ENCODE measurements at places on chromosomes 6 and 20.

DNA sequence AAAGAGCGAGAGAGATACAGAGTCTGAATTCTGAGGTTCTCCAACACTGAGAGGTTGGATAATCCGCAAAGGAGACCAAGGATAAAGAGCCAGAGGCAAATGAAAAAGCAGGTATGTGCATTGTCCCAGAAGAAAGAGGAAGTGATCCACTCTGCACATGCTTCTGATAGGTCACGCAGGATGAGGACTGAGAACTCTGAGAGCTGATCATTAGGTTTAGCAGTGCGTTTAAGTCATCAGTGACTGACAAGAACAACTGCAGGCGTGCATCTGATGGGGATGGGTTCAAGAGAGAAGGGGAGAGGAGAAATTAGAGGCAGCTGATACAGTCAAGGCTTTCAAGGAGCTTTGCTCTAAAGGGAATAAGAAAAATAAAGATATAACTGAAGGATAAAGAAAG is 301.2 kb upstream of the SGK1 start:
- DNase-seq = no peak

DNA sequence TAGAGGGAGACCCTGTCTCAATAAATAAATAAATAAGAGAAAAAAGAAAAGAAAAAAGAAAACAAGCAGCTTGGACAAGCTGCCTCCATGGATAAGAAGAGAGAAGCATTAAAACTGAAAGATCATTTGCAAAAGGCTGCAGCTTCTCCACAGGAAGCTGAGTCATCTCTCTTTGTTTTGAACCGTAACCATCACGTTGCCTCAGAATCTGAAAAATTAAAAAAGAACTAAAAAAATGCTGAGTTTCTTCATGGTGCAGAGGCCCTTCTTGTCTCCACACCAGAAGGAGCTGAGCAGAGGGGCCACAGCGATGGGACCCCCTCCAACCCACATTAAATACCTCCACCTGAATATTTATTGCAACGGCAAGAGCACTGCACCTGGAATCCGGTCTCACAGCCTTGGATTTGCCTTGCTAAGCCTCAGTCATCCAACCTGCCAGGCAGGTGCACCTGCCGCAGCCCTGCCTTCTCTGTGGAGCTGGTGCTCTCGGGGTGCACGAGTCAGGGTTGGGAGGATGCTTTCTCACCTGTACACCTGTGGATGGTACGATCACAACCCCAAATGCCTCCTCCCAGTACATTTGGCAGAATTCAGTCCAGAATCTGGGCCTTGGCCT is 28.1 kb downstream of the TOX2 start:
- peak; percentile 48 for DNase-seq

DNA sequence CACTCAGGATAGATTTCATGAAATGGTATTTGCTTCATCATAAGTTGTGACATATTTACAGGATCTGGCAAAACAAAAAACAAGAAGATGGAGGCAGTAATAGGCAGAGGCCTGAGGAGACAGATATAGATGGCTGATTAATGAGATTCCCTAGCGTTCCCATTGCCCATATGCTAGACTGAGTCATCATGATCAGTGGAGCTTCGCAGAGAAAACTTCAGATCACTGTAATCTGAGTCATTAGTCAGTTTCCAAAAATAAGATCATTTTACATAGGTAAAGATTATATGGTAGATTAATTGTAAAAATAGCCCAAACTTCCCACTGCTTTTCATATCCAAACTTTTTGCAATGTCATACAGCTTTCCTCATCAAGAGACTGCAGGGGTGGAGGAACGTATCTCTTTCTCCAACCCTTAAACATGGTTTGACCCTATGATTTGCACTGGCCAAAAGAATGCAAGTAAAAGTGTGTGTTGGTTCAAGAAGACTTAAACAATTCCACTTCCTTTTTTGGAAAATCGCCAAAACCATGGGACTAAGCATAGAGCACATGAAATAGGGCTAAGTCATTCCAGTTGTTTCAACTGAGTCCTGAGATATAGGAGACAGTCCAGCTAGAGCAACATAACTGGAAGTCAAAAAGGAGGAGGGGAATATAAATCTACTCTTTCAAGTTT is 626.0 kb downstream of the RNF144B start:
- DNase-seq = no peak

GRCh38 chr20:10300582-10301446 is 82.2 kb downstream of the SNAP25 start:
- DNase-seq = no peak

- no peak for DNase-seq
These were observed 17.2 kb upstream of the SNAP25 start for GRCh38 chr20:10201321-10201870.

Data from CD4-positive, alpha-beta T cell treated with Interleukin-6 at 100 ng/mL for 8 hours (primary cell).